ENCODE measurements at places on chromosomes 11 and 22. TPM values are rescaled to one million over a fixed set of nuclear protein-coding genes. Genes with fewer than 3 reads are reported as not detected.

NRIP3 gene
- total RNA-seq: 0.47 TPM

SLN gene
- total RNA-seq: not detected

CNIH2 gene
- 2.7 TPM for total RNA-seq

ANGPTL5 gene
- total RNA-seq: not detected

- peaks cover 6% of the 10 kb centered on the region for H3K36me3 ChIP-seq
- no peaks in the 10 kb centered on the region for H3K4me1 ChIP-seq
These were observed 961 bp downstream of the SUSD2 start for GRCh38 chr22:24181996-24182899.

- peaks cover 1% of the 10 kb centered on the region for H3K4me1 ChIP-seq
- peaks cover 14% of the 10 kb centered on the region for H3K27me3 ChIP-seq
- no peaks in the 10 kb centered on the region for H3K36me3 ChIP-seq
- H3K27ac ChIP-seq: no peak overlapping the region
- no peak overlapping the region for H3K4me3 ChIP-seq
These were observed 17.0 kb downstream of the KCNE3 start for GRCh38 chr11:74450318-74450717.

DNA sequence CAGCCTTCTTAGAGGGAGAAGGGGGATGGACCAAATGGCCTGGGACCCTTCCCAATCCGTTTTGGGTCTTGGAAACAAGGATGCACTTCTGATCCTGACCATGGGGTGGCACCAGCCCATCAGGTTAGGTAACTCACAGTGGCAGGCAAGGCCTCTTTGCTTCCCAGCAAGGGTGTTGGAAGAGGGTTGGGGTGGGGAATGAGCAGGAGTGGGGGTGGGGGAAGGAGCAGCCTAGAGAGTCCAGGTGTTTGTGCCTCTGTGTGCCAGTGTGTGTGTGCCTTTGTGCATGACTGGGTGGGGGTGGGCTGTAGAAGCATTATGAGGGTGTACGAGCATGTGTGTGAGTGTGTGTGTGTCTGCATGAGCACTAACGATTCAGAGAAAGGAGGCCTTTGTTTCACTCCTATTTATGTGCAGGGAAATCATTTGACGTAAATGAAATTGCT, 213.1 kb downstream of the INSC start:
- no peak for DNase-seq
- H3K27ac ChIP-seq: no peak overlapping the region
- no peak overlapping the region for H3K4me3 ChIP-seq
- H3K4me1 ChIP-seq: no peaks in the 10 kb centered on the region

GRCh38 chr11:132024587-132025295, 654.3 kb downstream of the NTM start:
- no peaks in the 10 kb centered on the region for H3K36me3 ChIP-seq
- DNase-seq: no peak
- H3K27me3 ChIP-seq: no peaks in the 10 kb centered on the region
- H3K4me3 ChIP-seq: no peak overlapping the region
- H3K4me1 ChIP-seq: no peaks in the 10 kb centered on the region

DNA sequence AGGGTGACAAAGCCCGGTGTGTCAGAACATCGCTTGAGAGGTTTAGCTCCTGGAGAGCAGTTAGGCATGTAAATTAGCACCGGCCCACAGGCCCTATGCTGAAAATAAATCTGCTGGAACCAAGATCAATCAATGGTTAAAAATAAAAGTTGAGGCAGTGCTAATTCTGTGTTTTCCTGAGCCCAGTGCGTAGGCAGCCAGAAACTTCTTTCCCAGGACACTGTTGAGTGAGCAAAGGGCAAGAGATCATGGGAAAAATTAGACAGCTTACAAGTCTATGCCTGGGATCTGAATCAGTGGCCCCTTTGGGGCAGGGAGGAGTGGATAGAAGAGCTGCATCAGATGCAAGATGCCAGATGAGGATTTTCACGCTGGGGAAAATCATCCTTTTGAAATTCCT, 539.2 kb downstream of the BUD13 start:
- H3K4me1 ChIP-seq: no peaks in the 10 kb centered on the region
- H3K27ac ChIP-seq: no peak overlapping the region
- no peak overlapping the region for H3K4me3 ChIP-seq
- no peaks in the 10 kb centered on the region for H3K27me3 ChIP-seq
- DNase-seq: no peak

GRCh38 chr11:105937738-105938137, 84.3 kb downstream of the MSANTD4 start:
- no peak for DNase-seq
- H3K4me1 ChIP-seq: no peaks in the 10 kb centered on the region
- H3K4me3 ChIP-seq: no peak overlapping the region
- no peaks in the 10 kb centered on the region for H3K36me3 ChIP-seq

DNA sequence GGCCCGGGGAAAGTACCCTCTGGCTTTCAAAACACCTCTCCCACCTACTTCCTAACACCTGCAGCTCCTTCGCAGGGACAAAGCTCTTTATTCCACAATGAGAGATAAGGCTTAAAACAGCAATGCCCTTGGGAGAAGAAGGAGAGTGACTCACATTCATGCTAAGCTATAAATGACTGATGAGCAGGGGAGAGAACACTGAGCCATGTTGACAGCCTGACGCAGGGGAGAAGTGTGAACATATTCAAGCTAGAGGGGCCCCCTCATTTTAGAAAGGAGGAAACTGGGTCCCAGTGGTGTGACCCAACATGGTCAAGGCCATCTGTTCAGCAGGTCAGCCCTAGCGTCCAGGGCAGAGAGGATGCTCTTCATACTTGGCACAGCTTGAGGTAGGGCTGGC, 171.8 kb downstream of the DSCAML1 start:
- H3K27me3 ChIP-seq: peaks cover under 1% of the 10 kb centered on the region
- H3K4me3 ChIP-seq: no peak overlapping the region
- no peak for DNase-seq
- H3K4me1 ChIP-seq: no peaks in the 10 kb centered on the region

DNA sequence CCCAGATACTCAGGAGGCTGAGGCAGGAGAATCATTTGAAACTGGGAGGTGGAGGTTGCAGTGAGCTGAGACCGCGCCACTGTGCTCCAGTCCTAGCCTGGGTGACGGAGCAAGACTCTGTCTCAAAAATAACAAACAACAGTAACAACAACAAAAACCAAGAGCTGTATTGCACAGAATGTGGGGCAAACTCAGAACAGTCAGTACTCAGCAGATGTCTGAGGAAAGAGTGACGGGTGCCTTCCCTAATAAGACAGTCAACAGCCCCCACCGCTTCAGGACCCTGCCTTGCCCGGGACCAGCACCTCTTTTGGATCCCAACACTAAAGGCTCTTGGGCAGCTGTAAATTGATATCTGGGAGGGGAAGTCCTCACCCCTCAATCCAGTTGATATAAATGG, 40.3 kb downstream of the RIBC2 start:
- no peak overlapping the region for H3K4me3 ChIP-seq
- H3K27ac ChIP-seq: no peak overlapping the region
- no peaks in the 10 kb centered on the region for H3K27me3 ChIP-seq
- DNase-seq: no peak
- H3K4me1 ChIP-seq: no peaks in the 10 kb centered on the region

Measured in activated CD8-positive, alpha-beta T cell treated with anti-CD3 and anti-CD28 coated beads, Interleukin-2, amount 10 ng/mL, durations not matched to agents 7 days and 5 days (primary cell).